ENCODE measurements at places on chromosomes 1 and 21.
A peak's percentile ranks its signal among the peaks of the same experiment; 100 is the strongest.

DNA sequence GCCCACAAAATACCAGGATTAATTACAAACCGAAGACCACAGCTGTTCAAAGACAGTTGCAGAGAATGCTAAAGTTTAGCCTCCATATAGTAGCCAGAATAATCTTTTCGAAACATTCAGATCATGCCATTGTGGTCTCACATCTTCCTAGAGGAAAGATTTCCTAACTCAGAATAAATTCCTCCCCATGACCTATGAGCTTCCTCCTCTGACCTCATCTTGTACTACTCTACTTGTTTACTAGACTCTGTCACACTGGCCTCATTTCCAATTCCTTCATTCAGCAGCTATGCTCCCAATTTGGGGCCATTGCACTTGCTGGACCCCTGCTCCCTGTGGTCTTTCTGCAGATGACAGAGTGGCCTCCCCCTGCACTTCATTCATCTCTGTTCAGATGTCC is 71.8 kb upstream of the LRRC53 start:
- DNase-seq, result no peak

DNA sequence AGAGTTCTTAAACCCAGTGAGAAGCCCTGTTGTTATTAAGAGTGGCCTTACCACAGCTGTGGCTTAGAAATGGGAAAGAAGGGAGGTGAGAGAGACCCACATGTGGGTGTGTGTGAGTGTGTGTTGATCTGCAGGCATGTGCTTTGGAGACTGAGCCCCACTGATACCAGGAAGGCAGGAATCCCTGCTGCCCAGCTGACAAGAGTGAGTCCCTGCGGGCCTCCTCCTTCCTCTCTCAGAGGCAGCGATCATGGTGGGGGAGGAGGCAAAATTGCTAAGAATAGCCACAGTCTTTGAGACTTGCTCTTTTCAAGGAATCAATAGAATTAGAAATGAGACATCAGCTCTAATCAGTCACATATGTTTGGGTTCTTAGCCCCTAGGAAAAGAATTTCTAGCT is 87.0 kb upstream of the WARS2 start:
- DNase-seq, result no peak

DNA sequence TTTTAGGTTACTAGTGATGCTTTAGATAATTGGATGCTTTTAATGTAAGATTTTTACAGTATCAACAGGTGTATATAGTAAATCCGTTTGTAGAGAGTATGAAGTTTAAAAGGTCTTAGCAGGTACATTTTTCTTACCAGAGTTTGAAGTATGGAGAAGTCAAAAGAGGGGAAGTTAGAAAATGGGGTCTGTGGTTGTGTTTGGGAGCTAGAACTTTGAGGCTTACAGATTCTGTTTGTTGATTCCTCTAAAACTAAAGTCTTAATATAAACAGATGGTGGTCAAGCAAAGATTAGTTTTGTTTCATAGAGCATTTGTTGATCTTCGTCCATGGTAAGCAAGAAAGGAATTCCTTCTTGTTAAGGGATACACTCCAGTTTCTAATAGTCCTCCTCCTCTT is 35.8 kb downstream of the CDC42 start:
- DNase-seq, result no peak

DNA sequence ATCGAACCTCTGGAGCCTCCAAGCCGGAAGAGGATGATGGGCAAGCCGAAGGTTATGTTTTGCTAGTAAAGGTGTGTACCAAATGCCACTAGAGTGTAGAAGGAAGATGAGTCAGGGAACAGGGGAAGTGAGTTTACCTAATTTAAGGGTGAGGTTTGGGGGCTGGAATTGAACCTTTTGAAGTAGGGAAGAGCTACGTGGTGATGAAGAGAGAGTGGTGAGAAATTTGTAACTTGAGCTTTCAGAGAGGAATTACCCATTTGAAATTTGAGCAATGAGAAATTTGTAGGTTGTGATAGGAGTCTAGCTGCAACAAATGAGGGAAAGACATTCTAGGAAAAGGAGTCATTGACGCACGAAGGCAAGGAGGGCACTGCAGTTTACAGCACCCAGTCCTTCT is 70.0 kb upstream of the TENT5C start:
- DNase-seq, result no peak

GRCh38 chr1:184462155-184462554 is 75.3 kb downstream of the C1orf21 start:
- DNase-seq, result no peak

DNA sequence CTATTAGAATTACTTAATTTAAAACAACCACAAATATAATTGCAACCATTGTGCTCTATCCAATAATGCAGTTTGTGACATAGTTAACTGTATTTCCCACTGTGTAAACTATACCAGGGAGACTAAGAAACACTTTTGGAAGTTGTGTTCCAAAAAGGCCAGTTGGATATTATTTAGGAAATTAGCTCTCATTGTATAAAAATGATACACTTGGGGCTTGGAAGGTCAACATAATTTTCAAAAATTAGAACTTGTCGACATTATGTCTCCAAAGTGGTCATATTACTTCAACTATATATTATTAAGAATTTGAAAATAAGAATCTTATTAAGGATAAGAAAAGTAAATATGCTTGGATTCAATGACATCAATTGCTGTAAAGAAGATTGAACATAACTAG is 876.6 kb downstream of the MRPL39 start:
- DNase-seq, result no peak

GRCh38 chr1:25030674-25031589 is 100.9 kb upstream of the RUNX3 start:
- DNase-seq, result no peak

GRCh38 chr1:236204656-236205055 is 62.3 kb downstream of the GPR137B start:
- no peak for DNase-seq

- DNase-seq, result peak; percentile 18
Observed at GRCh38 chr21:44892536-44893277, 19.2 kb upstream of the PTTG1IP start.

DNA sequence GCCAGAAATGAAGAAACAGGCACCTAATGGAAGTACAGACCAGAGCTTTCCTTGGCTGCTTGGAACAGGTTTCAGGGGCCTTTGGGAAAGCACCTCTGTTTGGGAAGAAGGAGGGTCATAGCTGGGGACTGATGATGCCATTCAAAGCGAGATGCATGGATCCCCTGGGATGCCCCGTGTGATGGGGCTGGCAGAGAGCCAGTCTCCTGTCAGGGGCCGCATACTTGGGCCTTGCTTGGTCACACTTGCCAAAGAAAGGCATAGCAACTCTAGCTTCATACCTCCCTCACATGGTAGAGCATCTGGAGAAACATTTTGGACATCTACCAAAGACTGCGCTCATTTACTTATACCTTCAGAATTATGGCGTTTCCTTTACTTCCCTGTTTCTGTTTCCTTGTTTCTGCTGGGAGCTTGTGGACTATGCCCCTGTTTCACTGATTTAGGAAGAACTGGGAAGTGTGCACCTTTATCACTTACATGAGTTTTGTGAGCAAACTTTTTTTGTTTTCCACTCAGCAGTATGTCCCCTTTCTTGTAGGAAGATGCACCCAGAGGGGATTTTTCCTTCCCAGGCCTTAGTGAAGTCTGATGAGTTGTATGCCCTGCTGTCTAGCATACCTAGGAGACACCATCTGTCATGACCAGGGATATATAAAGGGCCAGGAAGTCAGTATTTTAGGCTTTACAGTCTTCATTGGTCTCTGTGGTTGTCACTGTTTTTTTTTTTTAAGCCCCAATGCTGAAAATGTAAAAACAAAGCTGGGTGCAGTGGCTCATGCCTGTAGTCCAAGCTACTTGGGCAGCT is 19.8 kb upstream of the ST3GAL3 start:
- DNase-seq, result no peak

DNA sequence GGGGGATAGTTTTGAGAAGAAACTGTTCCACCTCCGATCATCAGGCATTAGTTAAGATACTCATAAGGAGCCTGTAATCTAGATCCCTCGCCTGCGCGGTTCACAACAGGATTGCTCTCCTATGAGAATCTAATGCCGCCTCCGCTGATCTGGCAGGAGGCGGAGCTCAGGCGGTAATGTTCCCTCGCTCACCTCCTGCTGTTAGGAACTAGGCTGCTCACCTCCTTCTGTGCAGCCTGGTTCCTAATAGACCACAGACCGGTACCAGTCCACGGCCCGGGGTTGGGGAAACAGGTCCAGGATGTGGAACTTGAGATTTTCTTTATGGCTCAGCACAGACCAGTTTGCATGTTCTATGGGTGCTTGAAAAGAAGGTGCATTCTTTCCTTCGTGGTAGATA is 27.2 kb upstream of the FAM3B start:
- DNase-seq, result no peak

DNA sequence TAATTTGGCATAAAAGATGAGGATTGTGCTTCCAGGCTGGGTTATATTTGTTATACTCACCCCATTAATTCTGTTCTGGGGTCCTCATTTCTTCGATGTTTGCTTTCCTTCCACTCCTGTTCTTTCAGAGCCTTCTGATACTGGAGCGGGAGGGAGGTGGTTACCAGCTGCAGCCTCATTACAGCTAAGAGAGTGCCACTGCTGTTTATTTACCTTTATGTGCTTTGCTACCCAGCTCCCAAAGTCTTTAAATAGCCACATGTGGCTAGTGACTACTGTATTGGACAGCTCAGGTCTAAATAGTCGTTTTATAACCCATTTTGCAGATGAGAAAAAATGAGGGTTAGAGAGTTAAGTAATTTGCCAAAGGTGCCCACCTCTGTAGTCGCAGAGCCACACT is 25.1 kb downstream of the PLEKHM2 start:
- no peak for DNase-seq

DNA sequence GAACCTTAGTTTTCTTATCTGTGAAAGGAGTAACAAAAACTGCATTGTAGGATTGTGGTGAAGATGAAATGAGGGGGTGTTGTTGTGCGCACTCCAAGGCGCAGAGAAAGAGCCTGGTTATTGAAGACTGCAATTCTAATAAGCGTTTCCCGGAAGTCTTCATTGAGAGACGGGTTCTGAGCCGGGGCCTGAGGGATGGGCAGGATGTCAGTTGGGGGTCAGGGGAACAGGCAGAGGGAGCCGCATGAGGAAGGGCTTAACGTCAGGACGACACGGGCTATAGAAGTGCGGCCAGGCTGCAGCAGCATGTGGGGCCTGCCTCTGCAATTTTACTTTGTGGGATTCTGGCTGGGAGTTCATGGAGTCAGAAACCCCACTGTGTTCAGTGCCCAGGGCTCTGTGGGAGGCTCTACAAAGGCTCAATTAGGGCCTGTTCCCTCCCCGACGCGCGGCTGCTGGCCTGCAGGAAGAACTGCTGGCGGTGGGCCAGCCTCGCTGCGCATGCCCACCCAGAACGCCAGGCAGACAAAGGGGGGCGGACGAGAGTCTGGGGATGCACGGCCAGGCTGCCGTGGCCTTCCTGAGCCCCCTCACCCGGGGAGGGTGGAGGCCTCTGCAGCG is 20.7 kb downstream of the TRIM62 start:
- no peak for DNase-seq

DNA sequence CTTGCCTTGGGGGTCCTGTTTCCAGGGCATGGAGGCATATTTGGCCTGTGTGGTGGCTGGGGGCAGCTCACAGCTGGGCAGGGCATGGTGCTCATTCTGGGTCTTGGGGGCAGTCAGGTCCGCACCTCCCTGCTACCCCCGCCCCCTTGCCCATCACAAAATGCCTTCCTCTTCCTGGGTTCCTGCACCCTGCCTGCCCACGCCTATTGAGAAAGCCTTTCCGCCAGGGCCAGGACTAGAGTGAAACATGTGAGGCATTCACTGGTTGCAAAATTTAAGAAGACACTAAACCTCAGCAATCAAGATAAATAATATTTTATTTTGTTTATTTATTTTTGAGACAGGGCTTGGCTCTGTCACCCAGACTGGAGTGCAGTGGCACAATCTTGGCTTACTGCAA is 19.7 kb downstream of the PTAFR start:
- DNase-seq, result no peak

DNA sequence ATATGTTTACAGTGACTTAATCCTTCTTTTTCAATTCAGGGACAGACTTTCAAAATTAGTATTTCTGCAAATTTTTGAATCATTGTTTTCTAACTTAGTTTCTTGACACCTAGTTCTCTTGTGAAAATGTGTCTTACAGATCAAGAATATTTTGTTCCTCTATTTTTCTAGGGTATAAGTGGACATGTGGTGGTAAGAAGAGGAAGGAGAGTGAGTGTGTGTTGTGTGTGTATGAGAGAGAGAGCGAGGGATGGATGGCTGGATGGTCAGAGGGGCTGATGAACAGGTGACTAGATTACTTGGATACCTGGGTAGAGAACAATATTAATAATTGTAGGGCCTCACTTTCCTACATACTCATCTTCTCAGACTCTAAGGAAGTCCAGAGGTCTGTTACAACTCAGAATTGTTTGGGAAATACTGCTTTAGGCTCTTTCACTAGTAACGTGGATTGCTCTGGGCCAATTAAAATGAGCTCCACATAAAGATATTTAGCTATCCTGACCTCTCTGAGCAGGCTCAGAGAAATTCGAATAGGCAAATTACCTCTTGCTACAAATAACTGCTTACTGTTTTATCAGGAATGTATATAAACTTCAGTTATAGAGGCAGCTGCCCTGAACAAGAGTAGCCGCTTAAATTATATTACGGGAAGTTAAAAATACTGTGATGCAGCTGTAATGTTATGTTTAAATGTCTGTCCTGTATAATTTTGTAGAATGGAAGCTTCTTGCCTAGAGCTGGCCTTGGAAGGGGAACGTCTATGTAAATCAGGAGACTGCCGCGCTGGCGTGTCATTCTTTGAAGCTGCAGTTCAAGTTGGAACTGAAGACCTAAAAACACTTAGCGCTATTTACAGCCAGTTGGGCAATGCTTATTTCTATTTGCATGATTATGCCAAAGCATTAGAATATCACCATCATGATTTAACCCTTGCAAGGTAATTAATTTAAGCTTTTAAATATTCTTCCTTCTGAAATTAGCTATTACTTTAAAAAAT is 19.7 kb downstream of the GPSM2 start:
- no peak for DNase-seq

DNA sequence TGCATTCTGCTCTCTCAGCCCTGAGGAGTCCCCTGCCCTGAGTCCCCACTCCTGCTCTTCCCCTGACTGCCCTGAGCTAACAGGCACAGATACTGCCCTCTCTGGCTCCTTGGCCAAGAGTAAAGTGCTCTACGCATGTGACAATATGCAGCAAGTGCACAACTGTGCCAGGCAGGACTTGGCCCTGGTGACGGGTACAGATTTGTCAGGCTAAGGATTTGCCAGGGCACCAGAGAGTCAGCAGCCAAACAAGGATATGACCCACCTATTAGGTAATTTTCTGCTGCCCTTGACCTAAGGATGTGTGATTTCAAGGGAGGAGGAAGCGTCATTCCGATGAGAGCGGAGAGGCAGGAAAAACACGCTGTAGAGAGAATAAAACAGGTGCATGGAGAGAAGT is 339.0 kb downstream of the PTPRU start:
- DNase-seq, result no peak

GRCh38 chr1:107867897-107868296 is 97.1 kb downstream of the VAV3 start:
- no peak for DNase-seq

- DNase-seq, result no peak
Observed at GRCh38 chr1:85836736-85837135, 128.5 kb upstream of the ZNHIT6 start.

- DNase-seq, result no peak
Observed at GRCh38 chr1:248848602-248849001, 10.3 kb downstream of the ZNF692 start.

GRCh38 chr1:112544011-112544688 is 35.4 kb downstream of the WNT2B start:
- no peak for DNase-seq

GRCh38 chr1:25780318-25781129 is 19.5 kb upstream of the SELENON start:
- DNase-seq, result no peak

GRCh38 chr1:109273570-109274288 is 9.2 kb downstream of the PSRC1 start:
- no peak for DNase-seq

All from NCI-H1930 (cell line).